ENCODE measurements at places on chromosomes 16 and 17.

GRCh38 chr16:3857189-3858043 lies 23.1 kb downstream of the CREBBP start:
- DNase-seq: no peak

DNA sequence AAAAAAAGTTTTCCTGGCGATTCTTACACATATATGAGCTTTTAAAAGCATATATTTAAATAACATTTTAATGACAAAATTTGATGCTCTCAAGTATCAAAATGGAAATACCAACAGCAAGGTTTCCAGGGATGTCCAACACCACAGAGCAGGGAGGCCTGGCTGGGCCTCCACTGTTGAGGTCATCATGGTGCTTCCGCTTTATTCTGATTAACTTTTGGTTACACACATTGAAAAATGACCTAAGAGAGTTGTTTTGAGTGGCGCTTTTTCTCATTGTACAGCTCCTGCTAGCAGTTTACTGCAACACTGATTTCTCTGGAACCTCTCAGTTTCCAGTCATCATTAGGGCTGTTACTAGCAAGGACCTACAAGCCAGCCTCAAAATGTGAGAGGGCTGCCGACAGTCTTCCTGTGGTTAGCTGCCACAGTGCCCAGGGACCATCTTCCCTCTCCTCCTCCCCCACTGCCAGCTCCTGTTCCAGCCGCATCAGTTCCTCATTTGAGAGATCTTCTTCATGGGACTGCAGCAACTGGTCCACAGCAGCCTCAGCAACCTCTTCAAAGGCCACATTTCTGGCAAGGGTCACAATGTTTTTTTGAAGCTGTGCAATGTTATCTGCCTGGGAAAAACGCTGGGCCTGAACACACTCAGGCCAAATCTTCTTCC lies 21.3 kb downstream of the DEF8 start:
- no peak for DNase-seq

- no peak for DNase-seq
Measured at GRCh38 chr17:57461082-57461481, 204.8 kb downstream of the MSI2 start.

GRCh38 chr17:50575581-50576210 lies 15.2 kb downstream of the CACNA1G start:
- no peak for DNase-seq

DNA sequence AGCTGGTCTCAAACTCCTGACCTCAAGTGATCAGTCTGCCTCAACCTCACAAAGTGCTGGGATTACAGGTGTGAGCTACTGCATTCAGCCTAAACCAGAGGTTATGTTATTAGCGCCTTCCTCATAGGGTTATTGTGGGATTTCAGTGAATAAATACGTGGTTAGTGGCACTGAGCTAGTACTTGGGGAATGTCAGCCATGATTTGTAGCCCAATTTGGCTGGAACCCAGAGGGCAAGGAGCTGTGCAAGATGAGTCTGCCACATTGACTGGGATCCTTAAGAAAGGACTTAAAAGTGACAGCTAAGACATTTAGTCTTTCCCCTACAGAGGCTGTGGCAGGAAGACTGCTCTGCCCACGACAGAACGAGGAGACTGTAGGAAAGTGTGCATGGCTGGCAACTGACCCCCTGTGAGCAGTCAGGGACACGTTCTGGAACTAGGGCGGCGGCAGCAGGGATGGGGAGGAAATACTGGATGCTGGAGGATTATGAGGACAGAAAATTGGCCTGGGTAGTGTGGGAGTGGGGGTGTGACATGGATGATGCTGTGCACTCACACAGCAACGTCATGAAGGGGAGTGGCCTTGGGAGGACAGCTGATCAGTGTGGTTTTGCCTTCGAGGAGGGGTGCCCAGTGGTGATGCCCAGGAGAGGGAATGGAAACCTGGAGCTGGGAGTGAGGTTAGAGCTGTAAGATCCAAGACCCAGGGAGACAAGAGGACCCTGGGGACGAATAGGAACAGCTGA lies 14.6 kb downstream of the ATP5PD start:
- DNase-seq: peak; percentile 77

DNA sequence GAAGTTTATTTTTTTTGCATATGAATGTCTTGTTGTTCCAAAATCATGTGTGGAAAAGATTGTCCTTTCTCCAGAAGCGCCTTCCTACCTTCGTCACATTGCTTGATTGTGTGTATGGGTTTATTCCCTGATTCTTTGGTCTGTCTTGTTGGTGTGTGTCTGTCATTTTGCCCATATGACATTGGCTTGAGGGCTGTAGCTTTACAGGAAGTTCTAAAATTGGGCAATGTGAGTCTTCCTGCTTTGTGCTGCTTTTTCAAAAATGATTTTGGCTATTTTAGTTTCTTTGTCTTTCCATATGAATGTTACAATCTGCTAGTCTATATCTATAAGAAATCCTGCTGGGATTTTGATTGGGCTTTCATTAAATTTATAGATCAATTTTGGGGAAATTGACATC lies 217.2 kb downstream of the SNX29 start:
- DNase-seq: no peak

DNA sequence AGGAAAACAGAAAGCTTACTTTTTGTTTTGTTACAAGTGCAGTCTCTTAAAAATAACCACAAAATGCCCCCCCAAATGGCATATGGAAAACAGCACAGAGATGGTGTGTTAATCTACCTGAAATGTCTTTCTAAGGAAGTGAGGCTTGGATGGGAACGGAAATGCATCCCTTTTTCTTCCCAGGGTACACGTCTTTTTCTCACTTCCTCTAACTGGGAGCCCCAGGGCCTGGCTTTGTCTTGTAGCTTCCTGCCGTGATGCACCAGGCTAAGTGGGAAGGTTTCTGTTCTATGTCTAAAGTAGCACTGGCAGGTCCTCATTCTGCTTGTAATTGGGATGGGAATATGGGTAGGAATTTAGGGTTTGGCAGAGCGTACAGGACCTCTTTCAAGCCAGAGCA lies 52.5 kb upstream of the CACNG3 start:
- DNase-seq: no peak

GRCh38 chr16:56964243-56965148 lies 2.7 kb downstream of the CETP start:
- DNase-seq: peak; percentile 99

DNA sequence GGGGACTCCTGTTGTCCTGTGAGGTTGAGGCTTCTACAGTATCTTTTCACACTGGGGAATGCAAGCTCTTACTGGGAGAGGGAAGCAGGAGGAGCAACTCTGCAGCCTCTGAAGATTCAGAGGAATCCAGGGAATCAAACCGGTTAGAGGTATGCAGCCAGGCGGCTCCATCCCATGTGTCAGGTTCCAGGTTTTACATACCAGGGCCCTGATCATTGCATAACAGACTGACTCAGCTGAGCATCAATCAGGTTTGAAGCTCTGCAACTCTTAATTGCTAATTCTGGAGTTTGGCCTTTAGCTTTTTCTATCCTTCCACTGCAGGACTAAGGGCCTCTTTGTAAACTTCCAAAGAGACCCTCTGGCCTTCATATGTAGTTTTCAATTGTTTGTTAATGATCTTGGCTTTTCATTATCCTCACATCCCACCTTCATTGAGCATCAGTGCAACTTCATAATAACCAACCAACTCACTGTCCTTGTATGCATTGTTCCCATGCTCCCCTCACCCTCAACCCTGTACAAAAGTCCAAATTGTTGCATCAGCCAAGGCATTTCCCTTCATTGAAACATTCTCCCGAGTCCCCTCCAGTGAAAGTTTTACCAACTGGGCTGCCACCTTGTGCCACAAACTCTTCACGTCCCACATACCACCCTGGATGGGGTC lies 59.7 kb upstream of the DHX40 start:
- DNase-seq: no peak

- DNase-seq: no peak
Measured at GRCh38 chr16:47966325-47966724, 189.5 kb downstream of the ABCC12 start.

DNA sequence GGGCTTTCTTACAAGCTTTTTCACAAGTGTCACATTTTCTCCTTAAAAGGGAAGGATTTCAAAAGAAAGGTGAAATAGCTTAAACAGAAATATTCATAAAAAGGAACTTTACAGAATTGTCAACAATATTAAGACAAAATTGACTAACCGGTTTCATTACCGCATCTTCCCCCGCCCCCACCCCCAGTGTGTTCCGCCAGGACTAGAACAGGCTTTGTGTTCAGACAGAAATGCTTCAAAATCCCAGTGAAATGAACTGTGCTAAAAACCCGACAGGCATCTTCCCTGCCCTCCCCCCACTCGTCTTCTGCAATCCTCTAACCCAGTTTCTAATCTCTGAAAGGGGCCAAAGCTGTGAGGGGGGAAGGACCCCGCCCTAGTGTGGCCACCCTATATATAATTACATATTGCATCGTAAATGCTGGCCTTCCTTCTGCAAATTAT lies 990 bp upstream of the ROGDI start:
- no peak for DNase-seq

DNA sequence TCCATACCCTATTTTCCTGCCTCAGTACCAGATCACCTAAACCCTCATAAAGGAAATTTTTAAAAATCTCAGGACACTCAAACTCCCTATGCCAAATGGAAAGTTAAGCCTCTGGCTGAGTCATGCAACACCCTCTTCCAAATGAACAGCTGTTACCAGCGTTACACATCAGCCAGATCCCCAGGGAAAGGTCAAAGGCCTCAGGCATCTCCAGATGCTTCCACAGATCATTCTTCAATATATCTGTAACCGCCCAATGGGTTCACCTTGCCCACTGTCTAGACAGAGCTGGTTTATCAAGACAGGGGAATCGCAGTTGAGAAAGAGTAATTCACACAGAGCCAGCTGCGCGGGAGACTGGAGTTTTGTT lies 29.1 kb upstream of the SHCBP1 start:
- no peak for DNase-seq

DNA sequence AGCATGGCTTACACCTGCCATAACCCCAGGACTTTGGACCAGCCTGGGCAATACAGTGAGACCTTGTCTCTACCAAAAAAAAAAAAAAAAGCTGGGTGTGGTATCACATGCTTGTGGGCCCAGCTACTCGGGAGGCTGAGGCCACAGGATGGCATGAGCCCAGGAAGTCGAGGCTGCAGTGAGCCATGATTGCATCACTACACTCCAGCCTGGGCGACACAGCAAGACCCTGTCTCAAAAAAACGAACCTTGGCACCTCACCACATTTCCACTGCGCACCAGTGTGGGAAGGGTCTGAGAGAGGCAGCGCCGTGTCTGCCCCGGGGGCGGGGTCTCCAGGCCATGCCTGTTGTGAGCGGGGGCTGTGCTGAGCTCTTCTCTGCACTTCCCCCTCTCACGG lies 6.3 kb downstream of the ACSF3 start:
- DNase-seq: no peak

GRCh38 chr17:49585422-49586027 lies 9.9 kb downstream of the NXPH3 start:
- DNase-seq: no peak

DNA sequence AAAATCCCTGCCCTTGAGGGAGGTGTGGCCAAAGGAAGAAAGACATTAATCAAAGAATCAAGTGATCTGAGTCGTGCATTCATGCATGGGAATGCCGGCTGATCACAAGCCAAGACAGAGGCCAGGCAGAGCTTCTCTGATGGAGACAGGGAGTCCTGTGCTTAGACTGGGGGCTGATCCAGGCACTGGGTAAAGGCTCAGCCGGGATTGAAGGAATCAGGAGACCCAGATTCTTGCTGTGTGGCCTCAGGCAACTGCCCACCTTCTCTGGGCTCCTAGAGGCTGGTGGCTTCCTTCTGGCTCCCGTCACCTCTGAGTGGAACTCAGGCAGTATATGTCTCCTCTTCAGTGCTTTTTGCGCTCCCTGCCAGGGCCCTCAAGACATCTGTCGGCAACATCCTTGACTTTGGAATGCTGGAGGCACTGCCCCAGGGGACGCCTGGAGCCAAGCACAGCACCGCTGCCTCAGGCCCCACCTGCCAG lies 17.7 kb downstream of the RAI1 start:
- no peak for DNase-seq

DNA sequence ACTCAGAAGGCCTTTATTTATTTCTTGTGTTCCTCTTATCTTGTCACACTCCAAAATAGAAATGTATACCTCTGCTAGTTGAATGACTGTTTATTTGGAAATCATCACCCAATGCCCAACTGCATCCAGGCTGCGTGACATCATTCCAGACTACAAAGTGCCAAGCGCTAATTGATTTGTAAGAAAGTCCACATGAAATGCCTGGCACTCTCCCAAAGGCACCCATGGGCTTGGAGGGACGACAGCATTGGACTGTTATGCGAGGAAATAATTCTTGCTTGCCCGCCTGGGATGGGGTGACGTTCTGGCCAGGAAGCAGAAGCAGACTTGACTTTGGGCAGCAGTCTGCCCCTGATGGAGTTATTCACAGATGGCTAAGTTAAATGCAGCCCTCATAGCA lies 165.9 kb downstream of the CDH13 start:
- no peak for DNase-seq

DNA sequence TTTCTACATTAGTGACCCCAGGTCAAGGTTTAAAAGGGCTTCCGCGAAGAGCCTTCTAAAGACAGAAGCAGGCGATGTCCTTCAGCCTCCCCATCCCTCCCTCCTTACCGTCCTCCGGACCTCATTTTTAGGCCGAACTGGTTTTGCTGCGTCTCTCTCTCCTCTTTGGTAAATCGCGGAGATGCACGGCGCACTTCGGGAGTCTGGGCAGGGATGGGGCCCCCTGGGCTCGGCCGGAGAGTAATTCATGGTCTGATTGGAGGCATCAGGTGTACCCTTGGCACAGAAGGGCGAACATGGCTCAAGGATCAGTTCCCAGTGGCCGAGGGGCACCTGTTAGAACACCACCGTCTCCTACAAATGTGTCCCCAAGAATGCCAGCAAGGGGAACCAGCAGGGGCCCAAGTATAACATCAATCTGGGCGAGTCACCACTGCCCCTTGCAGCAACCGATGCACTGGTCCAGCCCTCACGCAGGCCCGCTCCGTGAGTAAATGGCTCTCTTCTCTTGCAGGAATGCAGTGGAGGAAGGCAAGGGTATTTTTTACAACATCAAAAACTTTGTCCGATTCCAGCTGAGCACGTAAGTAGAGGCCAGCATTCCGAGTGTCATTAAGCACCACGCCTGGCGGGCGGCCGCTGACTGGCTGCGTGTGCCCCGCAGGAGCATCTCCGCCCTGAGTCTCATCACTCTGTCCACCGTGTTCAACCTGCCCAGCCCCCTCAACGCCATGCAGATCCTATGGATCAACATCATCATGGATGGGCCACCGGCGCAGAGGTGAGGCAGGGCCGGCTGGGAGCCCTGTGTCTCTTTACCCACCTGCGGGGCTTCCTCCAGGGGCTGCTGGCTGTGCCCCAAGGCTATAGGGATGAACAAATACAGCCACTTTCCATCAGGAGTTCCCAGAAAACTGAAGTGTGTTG lies 45.6 kb downstream of the MEAK7 start:
- DNase-seq: peak; percentile 43

- no peak for DNase-seq
Measured at GRCh38 chr17:18917506-18918032, 34.4 kb upstream of the SLC5A10 start.

- no peak for DNase-seq
Measured at GRCh38 chr16:86906623-86907022, 328.3 kb downstream of the FOXL1 start.

GRCh38 chr17:5126719-5127488 lies 11.1 kb downstream of the USP6 start:
- DNase-seq: peak; percentile 24

DNA sequence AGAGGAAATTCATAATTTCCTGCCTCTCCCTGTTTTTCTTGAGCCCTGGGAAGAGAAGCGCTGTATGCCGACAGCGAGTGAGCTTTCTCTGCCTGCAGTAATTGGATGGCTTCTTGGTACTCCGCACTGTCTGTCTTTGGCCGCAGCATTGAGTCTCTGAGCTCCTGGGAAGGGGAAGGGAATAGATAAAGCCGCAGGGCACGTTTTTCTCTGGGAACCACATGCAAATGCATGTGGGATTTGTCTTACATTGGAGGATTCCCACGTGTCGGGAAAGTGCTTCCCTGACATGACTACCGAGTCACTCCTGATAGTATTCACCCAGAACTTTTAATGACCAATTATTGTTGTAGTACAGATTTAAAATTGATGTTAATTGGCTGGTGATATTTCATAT lies 385.9 kb downstream of the CPPED1 start:
- no peak for DNase-seq

Data from activated CD8-positive, alpha-beta memory T cell treated with anti-CD3 and anti-CD28 coated beads for 24 hours (primary cell).